Stomach (tissue), 19 donors: ENCODE measurements at places on chromosomes 2 and 18. TPM values are rescaled to one million over a fixed set of nuclear protein-coding genes. Genes with fewer than 3 reads are reported as not detected.
A peak's percentile ranks its signal among the peaks of the same experiment; 100 is the strongest.

- DNase-seq, result peak; percentile 71
Measured at GRCh38 chr2:176747506-176747905, 465.1 kb upstream of the HNRNPA3 start.

GRCh38 chr18:74139888-74140287 is 7.7 kb downstream of the FBXO15 start:
- no peak for DNase-seq

DNA sequence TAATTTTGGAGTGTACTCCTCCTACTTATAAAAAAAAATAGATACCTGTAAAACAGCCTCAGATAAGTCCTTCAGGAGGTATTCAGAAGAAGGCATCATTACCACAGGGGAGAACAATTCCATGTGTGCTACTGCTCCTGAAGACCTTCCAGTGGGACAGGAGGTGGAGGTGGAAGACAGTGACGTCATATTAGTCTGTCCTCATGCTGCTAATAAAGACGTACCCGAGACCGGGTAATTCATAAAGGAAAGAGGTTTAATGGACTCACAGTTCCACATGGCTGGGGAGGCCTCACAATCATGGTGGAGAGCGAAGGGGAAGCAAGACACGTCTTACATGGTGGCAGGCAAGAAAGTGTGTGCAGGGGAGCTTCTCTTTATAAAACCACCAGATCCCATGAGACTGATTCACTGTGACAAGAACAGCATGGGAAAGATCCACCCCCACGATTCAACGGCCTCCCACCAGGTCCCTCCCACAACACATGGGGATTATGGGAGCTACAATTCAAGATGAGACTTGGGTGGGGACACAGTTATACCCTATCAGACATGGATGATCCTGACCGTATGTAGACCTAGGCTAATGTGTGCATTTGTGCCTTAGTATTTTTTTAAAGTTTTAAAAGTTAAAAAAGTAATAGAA is 98.4 kb downstream of the NDUFA10 start:
- no peak for DNase-seq

- no peak for DNase-seq
Measured at GRCh38 chr2:69505710-69506109, 68.5 kb upstream of the NFU1 start.

- DNase-seq, result no peak
Measured at GRCh38 chr2:10371441-10372196, 68.9 kb downstream of the HPCAL1 start.

DNA sequence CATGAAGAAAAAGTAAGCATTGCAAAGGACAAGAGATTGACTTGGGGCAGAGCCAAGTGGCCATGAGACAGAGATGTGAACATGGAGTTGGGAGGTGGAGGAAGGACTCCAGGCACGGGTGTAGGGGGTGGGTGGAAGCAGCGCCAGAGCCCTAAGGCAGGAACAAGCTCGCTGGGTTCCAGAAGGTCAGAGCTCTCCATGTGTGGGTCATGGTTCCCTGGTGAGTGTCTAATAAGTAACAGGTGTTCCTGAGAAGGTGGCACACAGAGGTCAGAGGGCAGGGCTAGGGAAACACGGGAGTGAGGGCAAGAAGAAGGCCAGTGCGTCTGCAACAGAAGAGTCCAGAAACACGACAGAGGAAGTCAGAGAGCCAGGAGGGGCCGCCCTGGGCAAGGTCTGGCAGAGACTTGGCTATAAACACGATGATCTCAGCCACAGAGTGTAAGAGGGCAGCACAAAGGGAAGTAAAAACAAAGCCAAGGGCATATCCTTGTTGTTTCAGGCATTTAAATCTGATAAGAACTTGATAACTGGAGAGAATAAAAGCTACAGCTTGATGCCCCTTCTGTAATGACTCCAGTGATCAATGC is 260.8 kb downstream of the TGIF1 start:
- DNase-seq, result peak; percentile 81

DNA sequence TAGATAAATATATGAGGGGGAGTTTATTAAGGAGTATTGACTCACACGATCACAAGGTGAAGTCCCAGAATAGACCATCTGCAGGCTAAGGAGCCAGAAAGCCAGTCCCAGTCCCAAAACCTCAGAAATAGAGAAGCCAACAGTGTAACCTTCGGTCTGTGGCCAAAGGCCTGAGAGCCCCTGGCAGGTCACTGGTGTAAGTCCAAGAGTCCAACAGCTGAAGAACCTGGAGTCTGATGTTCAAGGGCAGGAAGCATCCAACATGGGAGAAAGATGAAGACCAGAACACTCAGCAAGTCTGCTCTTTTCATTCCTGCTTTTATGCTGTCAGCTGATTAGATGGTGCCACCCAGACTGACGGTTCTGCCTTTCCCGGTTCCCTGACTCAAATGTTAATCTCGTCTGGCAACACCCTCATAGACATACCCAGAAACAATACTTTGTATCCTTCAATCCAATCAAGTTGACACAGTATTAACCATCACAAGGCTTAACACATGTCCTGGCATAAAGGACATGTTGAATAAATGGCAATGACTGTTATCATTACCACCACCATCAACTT is 56.7 kb downstream of the MAPK4 start:
- DNase-seq, result no peak

The DSG4 gene
- total RNA-seq, result not detected

The FASTKD1 gene
- 23.5 TPM for total RNA-seq

The CTAGE1 gene
- total RNA-seq, result not detected

The MIB1 gene
- 18.7 TPM for total RNA-seq

The UBR3 gene
- total RNA-seq, result 85.5 TPM

The ALPP gene
- total RNA-seq, result not detected

The DES gene
- 1,198 TPM for total RNA-seq

The INHBB gene
- not detected for total RNA-seq
